Activated CD8-positive, alpha-beta memory T cell treated with anti-CD3 and anti-CD28 coated beads for 36 hours (primary cell): ENCODE measurements at places on chromosomes 11 and 22. TPM values are rescaled to one million over a fixed set of nuclear protein-coding genes. Genes with fewer than 3 reads are reported as not detected.

PATE2 gene
- not detected for total RNA-seq

BIRC3 gene
- 177 TPM for total RNA-seq

LDHAL6A gene
- total RNA-seq, result not detected

ZFTA gene
- 6.2 TPM for total RNA-seq

OR4D5 gene
- not detected for total RNA-seq

CREB3L1 gene
- not detected for total RNA-seq

TECTA gene
- 0.36 TPM for total RNA-seq

OR51D1 gene
- total RNA-seq, result not detected

XKR3 gene
- not detected for total RNA-seq

OR6T1 gene
- not detected for total RNA-seq

HEPACAM gene
- total RNA-seq, result not detected

OR9Q2 gene
- total RNA-seq, result not detected

TMPRSS5 gene
- total RNA-seq, result 0.65 TPM

F2 gene
- not detected for total RNA-seq

VPS26B gene
- total RNA-seq, result 35.5 TPM
